Activated CD8-positive, alpha-beta memory T cell treated with anti-CD3 and anti-CD28 coated beads, Interleukin-2, amount 10 ng/mL, durations not matched to agents 7 days and 5 days (primary cell): ENCODE measurements at places on chromosomes 16 and 17.

DNA sequence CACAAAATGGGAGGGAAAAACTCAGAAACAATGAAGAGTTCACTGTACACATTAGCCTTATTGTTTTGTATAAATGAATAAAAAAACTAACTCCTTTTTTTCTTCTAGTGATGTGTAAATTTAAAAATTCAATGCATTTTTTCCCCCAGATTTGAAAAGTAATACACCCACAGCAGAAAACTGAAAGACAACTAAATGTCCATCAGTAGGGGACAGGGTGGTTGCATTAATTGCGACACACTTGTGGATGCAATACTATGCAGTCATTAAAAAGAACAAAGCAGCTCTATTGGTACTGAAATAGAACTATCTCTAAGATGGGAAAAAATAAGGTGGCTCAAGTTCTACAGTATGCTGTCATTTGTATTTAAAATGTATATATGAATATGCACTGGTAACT, 13.7 kb upstream of the WIPI1 start:
- DNase-seq, result no peak

DNA sequence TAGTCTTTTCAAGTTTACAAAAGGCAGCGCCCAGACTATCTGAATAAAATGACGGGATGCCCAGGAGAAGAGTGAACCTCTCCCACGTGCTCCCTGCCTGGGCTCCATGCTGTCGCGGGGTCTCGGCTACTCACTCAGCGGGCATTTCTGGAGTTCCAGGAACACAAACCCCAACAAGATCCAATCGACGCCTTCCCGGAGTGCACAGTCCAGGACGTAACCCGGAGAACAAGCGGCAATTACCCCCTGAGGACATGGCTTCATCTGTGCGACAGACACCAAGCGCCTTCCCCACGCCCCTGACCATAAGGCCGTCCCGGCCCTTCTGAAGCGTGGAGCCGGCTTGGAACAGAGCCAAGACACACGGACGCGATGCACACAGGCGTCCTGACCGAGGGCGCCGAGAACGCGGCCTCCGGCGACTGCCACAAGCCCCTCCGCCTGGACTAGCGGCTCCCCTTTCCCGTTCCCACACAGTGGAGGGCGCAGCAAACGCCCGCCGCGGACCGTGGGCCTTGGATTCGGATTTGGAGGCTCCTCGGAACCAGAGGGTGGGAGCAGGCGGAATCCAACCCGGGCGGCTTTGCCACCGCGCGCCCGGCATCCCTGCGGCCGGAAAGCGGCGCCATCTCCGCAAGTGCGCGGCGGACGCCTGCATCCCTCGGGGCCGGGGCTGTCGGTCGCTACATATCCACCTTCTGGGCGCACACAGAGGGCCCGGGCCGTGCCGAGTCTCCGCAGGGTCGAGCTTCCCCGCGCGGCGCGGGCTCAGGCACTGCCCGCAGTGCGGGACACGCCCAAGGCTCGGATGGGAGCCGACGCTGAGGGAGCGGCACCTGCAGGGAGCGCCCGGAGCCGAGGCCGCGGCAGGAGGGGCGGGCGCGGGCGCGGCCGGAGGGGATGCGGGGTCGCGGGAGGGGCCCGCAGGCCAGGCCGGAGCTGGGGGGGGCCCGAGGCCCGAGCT, 725 bp downstream of the ABCA3 start:
- DNase-seq, result peak; percentile 58

DNA sequence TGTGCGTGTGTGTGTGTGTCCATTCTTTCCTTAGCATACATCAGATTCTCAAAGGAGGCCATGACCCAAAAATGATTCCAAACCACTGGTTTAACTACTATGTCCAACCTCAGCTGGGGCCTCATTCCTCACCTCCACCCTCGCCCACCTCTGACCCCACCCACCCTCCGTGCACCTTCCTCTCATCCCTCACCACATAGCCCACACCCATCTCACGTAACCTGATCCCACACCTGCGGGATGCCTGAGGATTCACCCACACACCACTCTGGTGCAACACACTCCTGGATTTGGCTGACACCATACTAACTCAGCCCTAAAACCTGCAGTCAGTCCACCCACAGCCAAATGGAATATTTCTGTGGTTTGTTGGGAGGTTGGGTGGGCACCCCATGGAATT, 3.3 kb upstream of the CSNK2A2 start:
- DNase-seq, result no peak

- DNase-seq, result no peak
Observed at GRCh38 chr16:48184681-48185080, 28.9 kb upstream of the ABCC12 start.

DNA sequence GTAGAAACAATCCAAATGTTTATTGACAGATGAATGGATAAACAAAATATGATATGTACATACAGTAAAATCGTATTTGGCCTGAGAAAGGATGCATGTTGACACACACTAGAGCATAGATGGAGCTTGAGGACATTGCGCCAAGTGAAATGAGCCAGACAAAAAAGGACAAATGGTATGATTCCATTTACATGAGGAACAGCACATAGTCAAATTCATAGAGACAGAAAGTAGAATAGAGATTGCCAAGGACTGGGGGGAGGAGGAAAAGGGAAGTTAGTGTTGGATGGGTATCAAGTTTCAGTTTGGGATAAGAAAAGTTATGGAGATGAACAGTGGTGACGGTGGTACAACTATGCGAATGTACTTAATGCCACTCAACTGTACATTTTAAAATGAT, 47.9 kb downstream of the COPRS start:
- DNase-seq, result no peak

DNA sequence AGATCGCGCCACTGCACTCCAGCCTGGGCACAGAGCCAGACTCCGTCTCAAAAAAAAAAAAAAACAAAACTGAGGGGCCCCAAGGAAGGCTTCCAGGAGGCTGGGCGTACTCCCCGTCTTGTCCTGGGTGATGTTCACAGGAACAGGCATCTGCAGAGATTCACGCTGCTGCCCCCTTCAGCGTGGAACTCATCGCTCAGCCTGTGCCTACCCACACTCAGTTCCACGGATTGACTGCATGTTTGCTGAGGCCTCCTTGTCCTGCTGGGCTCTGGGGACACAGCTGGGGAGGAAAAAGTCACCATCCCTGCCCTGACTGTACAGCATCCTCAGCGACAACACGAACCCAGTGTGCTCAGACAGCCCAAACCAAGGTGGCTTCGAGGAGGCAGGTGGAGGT, 12.9 kb upstream of the OSGIN1 start:
- DNase-seq, result no peak

GRCh38 chr17:76966016-76966415, 97.8 kb downstream of the MGAT5B start:
- no peak for DNase-seq

DNA sequence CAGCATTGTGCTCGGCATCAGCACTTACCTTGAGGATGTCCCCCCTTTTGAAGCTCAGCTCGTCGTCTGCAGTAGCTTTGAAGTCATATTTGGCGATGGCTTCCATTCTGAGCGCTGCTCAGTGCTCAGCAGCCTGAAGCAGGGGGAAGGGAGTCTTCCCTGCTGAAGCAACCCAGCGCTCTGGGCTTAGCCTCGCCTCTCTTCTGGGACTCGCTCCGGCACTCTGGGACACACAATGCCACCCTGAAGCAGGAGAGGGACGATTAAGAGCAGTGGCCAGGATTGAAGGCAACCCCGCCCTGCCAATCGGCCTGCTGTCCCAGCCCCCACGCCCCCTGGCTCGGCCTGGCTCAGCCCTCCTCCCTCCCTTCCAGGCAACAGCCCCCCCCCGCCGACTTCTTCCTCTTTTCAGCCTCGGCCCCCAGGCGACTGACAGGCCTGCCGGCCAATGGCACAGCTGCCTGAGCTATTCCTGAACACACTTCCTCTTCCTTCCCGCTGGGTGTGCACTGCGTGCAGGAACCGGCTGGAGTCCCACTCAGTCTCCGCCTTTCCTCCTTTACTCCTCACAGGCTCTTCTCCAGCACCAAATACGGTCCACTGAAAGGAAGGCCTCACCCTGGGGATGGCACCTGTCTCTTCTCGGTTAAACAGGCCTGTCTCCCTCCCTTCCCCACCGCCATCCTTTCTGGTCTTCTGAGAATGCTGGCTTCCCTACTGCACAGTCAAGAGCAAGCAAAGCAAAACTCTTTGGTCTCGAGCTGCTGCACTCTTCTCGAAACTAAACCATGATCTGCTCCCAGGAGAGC, 11.8 kb downstream of the GRB2 start:
- peak; percentile 91 for DNase-seq

GRCh38 chr17:78257810-78258322, 26.4 kb downstream of the TMEM235 start:
- no peak for DNase-seq

- no peak for DNase-seq
Observed at GRCh38 chr17:40810494-40810893, 10.7 kb upstream of the KRT28 start.

GRCh38 chr16:1414532-1415260, at the start of gene UNKL:
Gene UNKL, minus strand, starts transcription at chr16:1414704. Its CDS starts 13 bp downstream, at chr16:1414691.
- peak; percentile 87 for DNase-seq

- no peak for DNase-seq
Observed at GRCh38 chr17:36844601-36845000, 92.7 kb upstream of the LHX1 start.

DNA sequence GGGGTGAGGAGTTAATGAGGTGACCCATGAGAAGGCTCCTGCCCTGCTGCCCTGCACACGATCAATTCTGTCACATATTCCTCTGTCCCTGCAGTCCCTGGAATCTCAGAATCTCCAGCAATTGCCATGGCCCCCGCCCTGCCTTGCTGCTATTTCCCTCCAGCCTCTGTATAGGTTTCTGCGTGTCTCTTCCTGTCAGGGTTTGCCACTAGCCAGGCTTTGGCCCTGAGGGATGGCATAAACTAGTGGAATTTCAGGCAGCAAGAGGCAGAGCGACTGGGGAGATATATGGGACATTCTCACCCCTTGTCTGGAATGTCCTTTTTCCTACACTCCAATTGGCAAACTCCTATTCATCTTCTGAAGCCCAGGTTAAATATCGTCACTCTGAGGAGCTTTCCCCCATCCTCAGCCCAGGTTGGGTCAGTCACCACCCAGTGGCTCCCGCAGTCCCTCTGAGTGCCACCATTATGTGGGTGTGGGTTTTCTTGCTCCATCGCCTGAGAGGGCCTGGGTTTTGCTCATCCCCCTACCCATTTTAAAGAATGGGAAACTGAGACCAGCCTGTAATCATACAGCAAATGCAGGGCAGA, 15.5 kb upstream of the NATD1 start:
- no peak for DNase-seq
